ENCODE measurements at places on chromosomes 3 and 15.

- no peak for DNase-seq
Measured at GRCh38 chr3:133820129-133820528, 14.5 kb downstream of the SRPRB start.

DNA sequence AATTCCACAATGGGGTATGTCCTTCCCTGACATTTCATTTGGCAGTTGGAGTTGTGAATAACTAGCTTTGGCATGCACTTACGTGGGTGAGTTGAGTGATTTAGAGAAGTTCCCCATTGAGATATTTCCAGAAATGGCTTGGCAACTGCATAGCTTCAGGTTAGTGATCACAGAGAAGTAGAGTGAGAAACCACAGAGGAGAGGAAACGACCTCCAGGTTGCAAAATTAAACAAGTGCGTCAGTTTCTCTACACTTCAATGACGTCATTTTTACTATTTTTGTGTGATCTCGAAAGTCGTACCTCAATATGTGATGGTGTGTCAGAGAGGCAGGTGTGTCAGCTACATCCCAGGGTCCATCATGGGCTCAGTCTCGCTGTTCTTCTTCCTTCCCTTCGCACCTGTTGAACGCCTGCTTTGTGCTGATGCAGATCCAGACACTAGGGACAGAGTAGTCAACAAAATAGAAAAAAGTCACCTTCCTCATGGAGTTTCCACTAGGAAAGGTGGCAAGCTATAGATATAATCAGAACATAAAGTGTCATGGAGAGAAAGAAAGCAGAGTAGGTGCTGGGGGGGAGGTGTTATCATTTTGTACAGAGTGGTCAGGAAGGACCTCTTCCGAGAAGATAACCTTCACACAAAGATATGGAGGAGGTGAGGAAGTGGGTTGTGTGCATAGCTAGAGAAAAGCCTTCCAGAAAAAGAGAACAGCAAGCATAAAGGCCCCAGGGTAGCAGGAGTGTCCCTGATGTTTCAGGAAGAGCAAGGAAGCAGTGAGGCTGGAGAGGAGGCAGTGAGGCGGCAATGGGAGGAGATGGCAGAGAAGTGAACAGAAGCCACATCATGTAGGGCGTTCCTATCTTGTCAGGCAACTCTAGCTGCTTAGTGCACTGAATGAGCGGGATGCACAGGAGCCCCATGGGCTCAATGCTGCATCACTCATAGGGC lies 75.6 kb downstream of the MCTP2 start:
- DNase-seq: peak; percentile 13

DNA sequence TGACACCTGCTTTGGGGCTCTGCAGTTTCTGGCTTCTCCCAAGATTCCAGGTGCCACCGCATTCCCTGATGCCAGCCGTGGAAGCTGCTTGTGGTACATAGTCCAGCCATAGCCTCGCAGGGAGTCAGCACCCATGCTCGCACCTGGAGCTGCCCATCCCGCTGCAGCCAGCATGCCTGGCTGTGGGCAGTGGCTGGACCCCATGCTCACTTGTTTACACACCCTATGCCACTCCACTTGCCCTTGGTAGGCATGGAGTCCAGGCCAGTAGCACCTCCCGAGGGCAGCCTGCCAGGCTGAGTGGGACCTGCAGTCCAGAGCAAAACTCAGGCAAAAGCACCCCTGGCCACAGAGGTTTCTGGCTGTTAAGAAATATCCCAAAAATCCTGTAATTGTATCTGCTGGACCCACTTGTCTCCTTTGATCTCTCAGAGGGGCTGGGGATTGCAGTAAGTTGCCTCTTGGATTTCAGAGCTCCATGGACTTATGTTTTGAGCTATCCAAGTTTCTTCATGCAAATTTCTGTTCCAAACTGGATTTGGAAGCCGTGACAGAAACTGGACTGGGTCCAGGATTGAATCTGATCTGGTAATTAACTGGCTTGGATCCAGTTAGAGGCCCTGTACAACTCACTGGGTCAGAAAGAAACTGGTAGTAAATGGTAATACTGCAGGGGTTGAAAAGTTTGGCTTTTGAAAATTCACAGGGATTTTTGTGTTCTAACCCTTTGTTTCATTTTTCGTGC lies 149.3 kb downstream of the FMN1 start:
- no peak for DNase-seq

GRCh38 chr3:56747150-56747549 lies 54.6 kb downstream of the ARHGEF3 start:
- no peak for DNase-seq

GRCh38 chr15:52114261-52115055 lies 1.9 kb upstream of the BCL2L10 start:
- DNase-seq: no peak

DNA sequence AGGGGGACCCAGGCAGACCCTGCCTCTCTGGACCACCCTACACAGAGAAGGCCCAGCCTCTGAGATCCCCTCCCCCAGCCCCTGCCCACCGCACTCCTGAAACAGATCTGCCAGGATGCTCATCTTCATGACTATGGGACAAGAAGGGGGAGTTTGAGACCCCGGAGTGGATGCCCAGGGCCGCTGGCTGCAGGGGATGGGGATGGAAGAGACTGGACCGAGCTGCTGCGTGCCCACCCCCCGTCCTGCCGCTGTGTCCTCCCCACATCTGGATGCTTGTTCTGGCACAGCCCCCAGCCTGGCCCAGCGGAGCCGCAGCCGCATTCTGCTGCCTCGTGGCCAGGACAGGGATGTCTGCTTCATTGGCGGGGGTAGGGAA lies 30.3 kb upstream of the SEMA3F start:
- DNase-seq: no peak

DNA sequence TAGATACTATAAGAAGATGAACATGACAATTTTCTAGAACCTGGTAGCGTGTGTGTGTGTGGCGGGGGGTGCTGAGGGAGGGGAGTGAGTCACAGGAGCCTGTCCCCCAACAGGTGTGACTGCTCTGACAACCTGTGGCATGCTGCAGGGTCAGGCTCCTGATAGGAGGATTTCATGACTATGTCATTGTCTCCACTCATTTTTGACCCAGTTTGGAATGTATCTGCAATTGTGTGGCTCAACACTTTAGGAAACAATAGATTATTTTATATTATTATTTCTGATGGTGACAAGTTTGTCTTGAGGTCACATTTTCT lies 9.3 kb upstream of the VILL start:
- DNase-seq: no peak

GRCh38 chr3:178054471-178054870 lies 481.8 kb upstream of the KCNMB2 start:
- DNase-seq: no peak

DNA sequence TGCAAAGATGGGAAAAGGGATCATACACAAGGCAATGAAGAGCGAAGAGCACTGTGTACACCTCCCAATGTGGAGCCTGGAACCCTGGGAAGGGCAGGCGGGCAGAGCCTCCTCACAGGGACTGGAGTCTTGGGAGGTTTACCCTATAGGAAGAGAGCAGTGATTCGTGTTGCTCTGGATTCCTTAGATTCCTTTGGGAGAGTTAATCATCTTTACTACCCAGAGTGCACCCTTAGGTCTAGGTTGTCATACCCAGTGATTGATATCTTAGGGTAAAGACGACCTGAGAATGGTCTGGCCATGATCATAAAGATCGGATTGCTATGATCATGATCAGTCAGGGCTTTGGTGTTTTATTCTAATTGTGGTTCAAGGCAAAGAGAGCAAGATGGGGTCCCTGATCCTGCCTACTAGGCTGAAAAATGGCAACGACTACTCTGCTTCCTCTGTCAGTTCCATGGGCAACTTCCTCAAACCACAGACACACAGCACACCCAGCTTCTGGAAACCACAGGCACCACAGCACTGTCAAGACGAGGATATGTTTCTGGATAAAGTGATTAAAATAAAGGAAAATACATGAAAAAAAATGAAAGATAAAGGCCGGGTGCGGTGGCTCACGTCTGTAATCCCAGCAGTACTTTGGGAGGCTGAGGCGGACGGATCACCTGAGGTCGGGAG lies 20.4 kb upstream of the MAP6D1 start:
- peak; percentile 54 for DNase-seq

GRCh38 chr15:83613714-83614113 lies 40.2 kb upstream of the ADAMTSL3 start:
- no peak for DNase-seq

- no peak for DNase-seq
Measured at GRCh38 chr3:79672731-79673130, 95.1 kb downstream of the ROBO1 start.

DNA sequence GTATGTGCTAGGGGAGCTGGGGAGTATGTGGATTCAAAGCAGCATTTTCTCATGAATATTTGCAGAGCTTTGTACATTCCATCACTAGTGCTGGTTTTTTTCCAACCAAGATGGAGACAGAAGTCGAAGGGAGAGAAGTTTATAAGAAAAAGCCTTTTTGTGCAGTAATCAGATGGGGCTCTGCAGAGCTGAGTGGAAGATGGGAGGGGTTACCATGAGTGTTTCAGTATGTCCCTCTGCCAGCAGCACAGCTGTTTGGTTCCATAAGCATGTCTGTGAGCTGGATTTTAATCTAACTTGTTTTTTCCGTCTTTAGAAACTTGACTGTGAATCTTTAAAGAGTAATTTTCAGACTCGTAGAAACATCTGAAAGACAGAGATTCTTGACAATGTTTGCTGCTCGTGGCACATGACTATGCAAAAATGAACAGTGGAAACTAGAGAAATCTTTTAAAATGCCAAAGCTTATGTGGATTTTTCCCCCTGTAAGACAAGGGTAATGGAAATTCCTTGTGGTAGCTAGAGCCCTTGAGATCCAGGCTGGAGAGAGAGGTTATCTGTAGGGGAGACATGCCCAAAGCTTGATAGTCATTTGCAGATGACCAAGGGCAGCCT lies 20.3 kb downstream of the STARD9 start:
- DNase-seq: no peak

- DNase-seq: no peak
Measured at GRCh38 chr3:172236771-172237742, 197.7 kb downstream of the FNDC3B start.

GRCh38 chr3:129323651-129324294 lies 45.1 kb downstream of the HMCES start:
- no peak for DNase-seq

DNA sequence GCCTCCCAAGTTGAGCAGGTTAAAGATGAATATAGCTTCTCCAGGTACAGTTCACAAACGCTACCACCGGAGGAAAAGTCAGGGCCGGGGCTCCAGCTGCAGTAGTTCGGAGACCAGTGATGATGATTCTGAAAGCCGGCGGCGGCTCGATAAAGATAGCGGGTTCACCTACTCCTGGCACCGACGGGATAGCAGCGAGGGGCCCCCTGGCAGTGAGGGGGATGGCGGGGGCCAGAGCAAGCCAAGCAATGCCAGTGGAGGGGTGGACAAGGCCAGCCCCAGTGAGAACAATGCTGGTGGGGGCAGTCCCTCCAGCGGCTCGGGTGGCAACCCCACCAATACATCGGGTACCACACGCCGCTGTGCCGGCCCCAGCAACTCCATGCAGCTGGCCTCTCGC lies 61.4 kb downstream of the SNRK start:
- DNase-seq: no peak

GRCh38 chr3:115885621-115886020 lies 262.3 kb downstream of the GAP43 start:
- DNase-seq: no peak
